ENCODE measurements at places on chromosomes 6 and 20.
A peak's percentile ranks its signal among the peaks of the same experiment; 100 is the strongest.

DNA sequence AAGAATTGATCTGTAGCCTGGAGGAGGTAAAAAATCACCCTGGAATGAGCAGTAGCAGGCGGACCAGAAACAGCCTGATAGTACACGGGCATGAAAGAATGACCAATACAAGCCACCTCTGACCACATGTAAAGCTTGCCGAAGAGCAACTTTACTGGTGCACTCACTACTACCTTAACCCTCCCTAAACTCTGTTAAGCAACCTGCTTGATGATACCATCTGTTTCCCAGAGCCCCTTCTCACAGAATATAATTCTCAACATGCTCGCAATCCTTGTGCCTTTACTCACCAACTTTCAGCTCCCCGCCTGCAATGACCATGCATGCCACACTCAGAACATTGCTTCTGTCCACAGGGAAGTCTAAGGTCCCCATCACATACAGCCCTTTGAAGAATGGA is 296.5 kb downstream of the PKHD1 start:
- no peak for DNase-seq

GRCh38 chr20:62020935-62021701 is 44.6 kb downstream of the TAF4 start:
- no peak for DNase-seq

GRCh38 chr20:52652271-52652670 is 319.9 kb upstream of the TSHZ2 start:
- DNase-seq, result peak; percentile 83

DNA sequence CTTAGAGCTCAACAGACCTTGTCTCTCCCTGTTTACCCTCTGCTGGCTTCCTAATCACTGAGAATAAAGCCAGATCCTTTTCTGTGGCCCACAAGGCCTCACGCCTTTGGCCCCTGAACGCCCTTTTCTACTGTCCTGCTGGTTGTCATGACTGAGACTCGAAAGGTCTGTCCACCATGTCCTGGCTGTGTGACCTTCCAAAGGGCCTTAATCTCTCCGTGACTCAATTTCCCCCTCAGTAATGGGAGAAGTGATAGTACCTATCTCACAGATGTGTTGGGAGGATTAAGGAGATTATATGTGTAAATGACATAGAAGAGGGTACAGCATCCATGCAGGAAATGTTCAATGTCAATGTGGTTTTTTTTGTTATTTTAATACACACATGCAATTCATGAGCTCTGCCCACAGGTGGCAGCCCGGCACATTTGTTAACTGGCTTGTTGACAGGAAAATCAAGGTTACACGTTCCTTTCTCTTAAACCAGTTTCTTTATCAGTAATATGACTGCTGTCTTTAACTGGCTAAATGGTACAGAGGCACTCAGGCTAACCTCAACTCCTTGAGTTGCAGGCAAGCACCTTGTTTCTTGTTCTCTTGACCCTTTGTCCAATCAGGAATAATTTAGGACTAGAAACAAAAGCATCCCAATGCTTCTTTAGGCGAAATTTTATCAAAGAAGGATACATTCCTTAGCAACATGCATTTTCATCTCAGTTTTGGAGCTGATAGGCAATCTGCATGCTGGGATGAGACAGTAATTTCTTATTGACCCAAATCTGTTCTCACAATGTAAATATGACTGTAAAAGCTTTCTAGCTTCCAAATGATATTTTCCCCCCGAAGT is 16.6 kb downstream of the SLC22A1 start:
- DNase-seq, result peak; percentile 37

DNA sequence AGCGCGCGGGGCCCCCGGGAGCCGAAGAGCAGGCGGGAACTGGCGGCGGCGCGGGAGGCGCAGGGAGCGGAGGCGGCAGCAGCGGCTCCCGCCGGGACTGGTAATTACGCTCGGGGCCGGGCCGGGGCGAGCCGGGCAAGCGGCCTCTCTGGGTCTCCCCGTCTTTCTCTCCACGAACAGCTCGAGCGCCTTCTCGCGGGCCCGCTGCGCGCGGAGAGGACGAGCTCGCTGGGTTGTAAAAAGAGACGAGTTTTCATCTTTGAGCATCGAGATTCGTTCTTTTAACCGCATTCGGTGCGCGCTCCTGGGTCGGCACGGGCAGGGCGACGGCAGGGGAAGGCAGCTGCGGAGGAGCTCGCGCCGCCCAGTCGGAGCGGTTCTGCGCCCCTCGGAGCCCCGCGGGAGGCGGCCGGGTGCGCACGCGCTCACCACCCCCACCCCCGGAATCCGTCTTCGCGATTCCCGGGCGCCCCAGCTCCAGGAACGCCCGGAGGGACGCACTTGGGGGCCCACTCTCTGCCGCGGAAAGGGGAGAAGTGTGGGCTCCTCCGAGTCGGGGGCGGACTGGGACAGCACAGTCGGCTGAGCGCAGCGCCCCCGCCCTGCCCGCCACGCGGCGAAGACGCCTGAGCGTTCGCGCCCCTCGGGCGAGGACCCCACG is 38.0 kb downstream of the YTHDF1 start:
- DNase-seq, result no peak

GRCh38 chr6:88908598-88909548 is 54.5 kb downstream of the RNGTT start:
- DNase-seq, result peak; percentile 35

DNA sequence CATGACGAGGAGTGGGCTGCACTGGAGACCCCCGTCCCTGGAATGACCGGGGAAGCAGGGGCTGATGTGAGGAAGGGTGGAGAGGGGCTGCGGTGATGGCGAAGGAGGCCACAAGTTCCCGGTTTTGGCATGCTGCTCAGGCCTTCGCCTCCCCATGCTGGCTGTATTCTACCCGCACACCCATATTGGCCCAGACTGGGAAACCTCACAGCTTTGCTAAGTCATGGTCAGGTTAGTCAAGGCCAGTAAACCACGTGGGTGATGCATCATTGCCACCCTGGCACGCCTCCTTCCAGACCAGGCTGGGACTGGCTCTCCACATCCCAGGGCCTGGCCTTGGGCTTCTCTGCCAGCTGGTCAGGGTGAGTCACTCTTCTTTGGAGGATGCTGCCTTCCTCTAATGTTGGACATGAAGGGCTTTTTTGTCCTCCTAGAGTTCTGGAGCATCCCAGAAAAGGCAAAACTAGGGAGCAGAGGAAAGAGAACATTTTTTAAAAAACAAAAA is 53.8 kb downstream of the PCNA start:
- DNase-seq, result peak; percentile 96

DNA sequence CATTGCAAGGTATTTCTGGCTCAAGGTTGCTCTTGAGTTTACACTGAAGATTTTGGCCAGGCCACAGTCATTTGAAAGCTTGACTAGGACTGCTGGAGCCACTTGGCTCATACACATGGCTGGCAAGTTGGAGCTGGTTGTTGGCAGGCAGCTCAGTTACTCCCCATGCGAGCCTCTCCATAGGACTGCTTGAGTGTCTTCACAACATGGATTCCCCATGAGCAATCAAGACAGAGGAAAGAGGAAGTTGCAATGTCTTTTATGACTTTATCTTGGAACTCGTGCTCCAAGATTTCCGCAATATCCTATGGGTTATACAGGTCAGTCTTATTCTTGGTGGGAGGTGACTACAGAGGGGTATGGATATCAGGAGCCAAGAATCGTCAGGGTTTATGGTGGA is 1.4 kb upstream of the MANBAL start:
- peak; percentile 68 for DNase-seq

GRCh38 chr6:44533421-44533820 is 145.9 kb downstream of the CDC5L start:
- no peak for DNase-seq

- DNase-seq, result no peak
Measured at GRCh38 chr20:31788578-31788977, 30.6 kb upstream of the MYLK2 start.

- no peak for DNase-seq
Measured at GRCh38 chr6:69866351-69866769, at the start of gene COL19A1. COL19A1 (plus strand) TSS chr6:69866556; CDS start chr6:69879568, 13,012 bp downstream.

Measured in MV-4-11 (cell line).